ENCODE measurements at places on chromosomes 1 and 21.

DNA sequence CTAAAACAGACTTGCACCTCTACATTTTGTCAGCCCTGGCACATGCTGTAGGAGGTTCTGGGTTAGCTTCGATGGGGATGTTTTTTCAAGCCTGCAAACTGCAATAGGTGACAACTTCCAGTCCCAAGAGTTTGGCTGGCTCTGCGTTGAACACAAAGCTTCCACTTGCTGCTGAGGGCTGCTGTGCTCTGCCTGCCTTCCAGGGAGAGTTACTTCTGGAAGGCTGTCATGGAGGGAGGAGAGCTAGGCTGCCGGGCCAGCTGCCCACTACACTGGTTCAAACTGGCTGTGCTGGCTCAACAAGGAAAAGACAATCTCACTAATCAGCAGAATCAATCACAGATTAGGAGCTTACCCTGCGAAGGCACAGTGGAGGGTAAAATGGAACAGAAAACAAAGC lies 46.7 kb upstream of the PPP2R5A start:
- DNase-seq, result no peak

DNA sequence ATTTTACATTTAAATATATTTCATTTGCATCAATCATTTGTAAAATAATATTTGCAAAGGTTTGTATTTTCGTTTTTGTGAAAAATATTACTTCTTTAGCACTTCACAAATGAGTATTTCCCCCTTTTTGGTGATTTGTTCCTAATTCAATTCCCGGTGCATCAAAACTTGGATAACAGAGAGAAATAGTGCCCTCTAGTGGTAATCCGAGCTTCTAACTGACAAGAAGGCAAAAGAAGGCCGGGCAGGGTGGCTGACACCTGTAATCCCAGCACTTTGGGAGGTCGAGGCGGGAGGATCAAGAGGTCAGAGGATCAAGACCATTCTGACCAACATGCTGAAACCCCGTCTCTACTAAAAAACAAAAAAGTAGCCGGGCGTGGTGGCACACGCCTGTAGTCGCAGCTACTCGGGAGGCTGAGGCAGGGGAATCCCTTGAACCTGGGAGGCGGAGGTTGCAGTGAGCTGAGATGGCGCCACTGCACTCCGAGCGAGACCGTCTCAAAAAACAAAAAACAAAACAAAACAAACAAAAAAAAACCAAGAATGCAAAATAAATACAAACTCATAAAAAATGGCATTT lies 137.7 kb downstream of the COL11A1 start:
- DNase-seq, result no peak

DNA sequence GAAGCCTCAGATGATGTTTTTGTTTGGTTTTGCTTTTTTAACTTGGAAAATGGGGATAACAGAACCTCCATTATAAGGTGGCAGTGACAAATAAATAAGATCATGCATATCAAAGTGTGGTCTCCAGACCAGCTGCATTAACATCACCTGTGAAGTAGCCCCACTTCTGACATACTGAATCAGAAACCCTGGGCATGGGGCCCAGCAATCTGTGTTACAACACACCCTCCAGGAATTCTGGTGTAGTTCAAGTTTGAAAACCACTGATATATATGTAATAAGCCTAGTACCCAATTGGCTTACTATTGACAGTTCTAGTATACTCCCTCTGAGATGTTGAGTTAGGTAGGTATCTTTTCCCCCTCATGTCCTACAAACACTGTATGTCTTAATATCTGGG lies 24.1 kb upstream of the RNF19B start:
- no peak for DNase-seq

GRCh38 chr1:179115181-179115580 lies 33.3 kb downstream of the TOR3A start:
- DNase-seq, result no peak

- DNase-seq, result no peak
These were observed 31.1 kb downstream of the INAVA start for GRCh38 chr1:200925831-200926230.
